ENCODE measurements at places on chromosomes 5 and 9. TPM values are rescaled to one million over a fixed set of nuclear protein-coding genes. Genes with fewer than 3 reads are reported as not detected.

DNA sequence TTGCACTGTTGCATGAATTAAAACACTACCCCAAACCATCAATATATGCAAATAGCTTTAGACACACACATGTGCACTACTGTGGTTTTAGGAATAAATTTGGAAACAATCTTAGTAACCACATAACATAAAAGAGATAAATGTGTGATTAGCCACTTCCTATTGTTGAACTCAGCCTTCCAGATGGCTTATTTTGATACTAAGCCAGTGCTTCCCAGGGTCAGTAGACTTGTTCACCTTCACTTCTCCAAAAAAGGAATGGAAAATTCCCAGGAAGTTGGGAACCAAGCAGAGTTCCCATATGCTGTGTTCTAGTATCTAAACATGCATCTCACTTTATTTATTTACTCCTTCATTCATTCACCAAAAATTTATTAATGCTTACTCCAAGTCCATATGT is 47.8 kb downstream of the SVEP1 start:
- H3K4me3 ChIP-seq, result no peak overlapping the region
- H3K27ac ChIP-seq, result no peak overlapping the region
- no peaks in the 10 kb centered on the region for H3K4me1 ChIP-seq
- no peak for DNase-seq
- H3K27me3 ChIP-seq, result no peaks in the 10 kb centered on the region

The ADAMTS12 gene
- 12.3 TPM for total RNA-seq

GRCh38 chr5:62477801-62478200 is 65.2 kb downstream of the IPO11 start:
- no peak overlapping the region for H3K4me3 ChIP-seq
- DNase-seq, result no peak
- no peaks in the 10 kb centered on the region for H3K4me1 ChIP-seq
- no peaks in the 10 kb centered on the region for H3K27me3 ChIP-seq
- no peak overlapping the region for H3K27ac ChIP-seq

DNA sequence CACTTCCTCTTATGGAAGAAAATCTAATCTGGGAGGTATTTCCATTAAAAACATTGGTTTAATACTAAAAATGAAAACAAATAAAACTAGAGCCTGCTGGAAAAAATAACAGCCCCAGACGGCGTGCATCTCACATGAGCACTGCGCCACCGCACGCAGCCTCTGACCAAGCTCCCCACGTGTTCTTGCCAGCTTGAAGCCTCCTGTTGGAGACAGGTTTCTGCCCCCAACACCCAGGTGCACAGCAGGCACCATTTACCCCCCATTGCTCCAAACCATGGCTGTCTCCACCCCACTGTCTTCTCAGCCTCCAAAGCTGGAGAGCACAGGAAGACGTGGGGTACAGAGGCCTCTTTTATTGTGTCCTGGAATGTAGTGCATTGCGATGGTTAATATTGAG is 10.7 kb upstream of the COL5A1 start:
- no peak overlapping the region for H3K4me3 ChIP-seq
- no peaks in the 10 kb centered on the region for H3K27me3 ChIP-seq
- no peak overlapping the region for H3K27ac ChIP-seq
- peaks cover 5% of the 10 kb centered on the region for H3K4me1 ChIP-seq
- no peak for DNase-seq

- H3K4me3 ChIP-seq, result peak within 1 kb of the TSS; percentile 33
- H3K27ac ChIP-seq, result no peak within 1 kb of the TSS
- peaks cover 15% of the 10 kb centered on the region for H3K27me3 ChIP-seq
- H3K4me1 ChIP-seq, result peaks cover 7% of the 10 kb centered on the region
- no peaks in the 10 kb centered on the region for H3K36me3 ChIP-seq
- no peak for DNase-seq
These were observed at the start of gene PRRX2 for GRCh38 chr9:129665389-129665775. Gene PRRX2, plus strand, starts transcription at chr9:129665647. Its CDS starts 221 bp downstream, at chr9:129665868.

The PCDHGA5 gene
- total RNA-seq, result 1.3 TPM

GRCh38 chr9:85645909-85646627 is 95.7 kb downstream of the AGTPBP1 start:
- H3K27me3 ChIP-seq, result no peaks in the 10 kb centered on the region
- H3K4me1 ChIP-seq, result no peaks in the 10 kb centered on the region
- H3K36me3 ChIP-seq, result no peaks in the 10 kb centered on the region
- H3K4me3 ChIP-seq, result no peak overlapping the region

DNA sequence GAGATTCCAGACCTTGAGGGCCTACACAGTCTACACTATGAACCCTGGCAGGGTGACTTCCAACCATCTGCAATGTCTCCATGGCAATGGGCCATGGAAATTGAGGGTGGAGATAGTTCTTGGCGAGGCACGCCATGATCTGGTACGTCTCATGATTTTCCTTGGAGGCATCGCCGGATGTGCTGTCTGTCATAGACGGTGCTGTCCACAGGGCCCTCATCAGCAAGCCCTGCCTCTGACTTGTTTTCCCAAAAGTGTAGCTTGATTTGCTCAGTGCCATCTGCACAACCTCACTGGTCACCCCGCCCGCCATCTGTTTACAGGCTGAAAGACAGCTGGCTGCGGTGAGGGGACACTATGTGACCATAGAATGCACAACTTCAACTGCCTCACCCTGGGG is 73.5 kb downstream of the BOD1 start:
- no peaks in the 10 kb centered on the region for H3K4me1 ChIP-seq
- no peaks in the 10 kb centered on the region for H3K36me3 ChIP-seq
- DNase-seq, result no peak
- H3K27me3 ChIP-seq, result no peaks in the 10 kb centered on the region
- H3K27ac ChIP-seq, result no peak overlapping the region
- H3K4me3 ChIP-seq, result no peak overlapping the region

GRCh38 chr5:81302596-81302995 is 1.2 kb downstream of the ZCCHC9 start:
- H3K36me3 ChIP-seq, result no peaks in the 10 kb centered on the region
- H3K27me3 ChIP-seq, result no peaks in the 10 kb centered on the region
- H3K4me1 ChIP-seq, result no peaks in the 10 kb centered on the region
- H3K27ac ChIP-seq, result no peak overlapping the region
- DNase-seq, result no peak
- H3K4me3 ChIP-seq, result no peak overlapping the region

GRCh38 chr9:38253200-38253599 is 139.3 kb upstream of the ALDH1B1 start:
- 0 out of 2 replicates have a peak, but pooled peaks cover 2% of the 10 kb centered on the region for H3K27me3 ChIP-seq
- no peak for DNase-seq
- H3K27ac ChIP-seq, result no peak overlapping the region
- H3K36me3 ChIP-seq, result no peaks in the 10 kb centered on the region
- H3K4me1 ChIP-seq, result no peaks in the 10 kb centered on the region
- no peak overlapping the region for H3K4me3 ChIP-seq

DNA sequence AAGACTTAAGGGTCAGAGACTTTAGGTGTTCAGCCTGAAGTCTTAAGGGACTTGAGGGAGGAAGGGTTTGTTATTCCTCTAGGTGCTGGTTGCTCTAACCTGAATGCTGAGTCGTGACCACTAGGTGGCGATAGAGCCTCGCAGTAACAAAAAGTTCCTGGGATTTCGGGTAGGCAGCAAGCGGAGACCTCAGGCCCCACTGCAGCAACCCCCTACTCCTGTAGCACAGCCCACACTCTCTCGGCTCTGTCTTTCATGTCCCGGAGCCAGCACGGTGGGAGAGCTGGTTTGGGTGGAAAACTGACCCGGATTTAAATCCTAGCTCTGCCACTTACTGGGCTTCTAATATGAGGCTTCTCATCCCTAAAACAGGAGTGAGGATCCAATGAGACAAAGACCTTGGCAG is 100.3 kb upstream of the PANK3 start:
- no peak overlapping the region for H3K4me3 ChIP-seq
- H3K27ac ChIP-seq, result no peak overlapping the region
- H3K4me1 ChIP-seq, result no peaks in the 10 kb centered on the region

DNA sequence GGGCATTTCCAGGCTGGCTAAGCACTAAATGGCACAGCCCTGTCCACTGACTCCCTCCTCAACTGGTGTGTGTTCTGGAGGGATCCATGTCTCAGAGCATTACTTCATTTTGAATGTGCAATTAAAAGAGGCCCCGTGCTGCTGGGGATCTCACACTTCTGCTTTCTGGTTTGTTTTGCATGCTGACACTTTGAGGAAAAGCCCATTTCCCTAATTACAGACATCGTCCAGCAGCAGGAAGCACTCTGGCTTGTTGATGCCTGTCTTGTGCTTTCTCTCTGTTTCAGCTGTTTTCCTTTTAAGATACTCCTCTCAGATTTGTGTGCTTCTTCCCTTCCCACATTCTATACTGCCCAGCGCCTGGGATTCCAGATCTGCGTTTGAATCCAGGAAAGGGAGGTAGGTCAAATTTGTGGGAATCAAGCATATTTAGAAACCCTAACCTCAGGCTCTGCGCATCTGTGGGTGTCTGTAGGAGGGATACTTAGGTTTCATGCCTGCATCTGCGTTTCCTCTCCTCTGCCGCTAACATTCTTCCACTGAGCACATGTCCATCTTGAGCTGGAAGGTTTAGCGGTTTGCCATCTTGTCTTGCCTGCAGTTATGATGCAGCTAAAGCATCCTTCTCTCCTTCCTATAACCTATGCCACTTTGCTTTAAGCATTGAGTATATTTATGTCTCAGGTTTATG is 25.7 kb downstream of the SYK start:
- H3K4me3 ChIP-seq, result no peak overlapping the region
- DNase-seq, result no peak
- no peaks in the 10 kb centered on the region for H3K36me3 ChIP-seq
- no peak overlapping the region for H3K27ac ChIP-seq
- no peaks in the 10 kb centered on the region for H3K27me3 ChIP-seq

The FNBP1 gene
- 39.7 TPM for total RNA-seq

DNA sequence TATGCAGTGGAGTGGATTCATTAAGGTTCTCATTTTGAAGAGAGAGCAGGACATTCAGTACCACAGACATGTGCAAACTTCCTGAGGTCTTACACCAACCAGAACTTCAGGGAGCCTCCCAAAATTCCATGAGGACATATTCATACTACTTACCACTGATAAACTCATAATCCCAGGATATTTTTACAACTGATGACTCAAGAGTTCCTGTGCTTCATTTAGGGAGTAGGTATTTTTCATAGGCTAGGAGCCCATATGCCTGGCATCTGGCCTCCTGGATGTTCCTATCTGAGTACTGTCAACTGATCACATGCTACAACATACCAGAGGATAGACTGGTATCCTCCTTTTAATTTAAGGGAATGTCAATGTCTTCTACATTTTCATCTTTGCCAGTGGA is 578.0 kb downstream of the EFNA5 start:
- no peaks in the 10 kb centered on the region for H3K27me3 ChIP-seq
- no peaks in the 10 kb centered on the region for H3K4me1 ChIP-seq
- no peaks in the 10 kb centered on the region for H3K36me3 ChIP-seq
- DNase-seq, result no peak
- H3K27ac ChIP-seq, result no peak overlapping the region
- H3K4me3 ChIP-seq, result no peak overlapping the region
